ENCODE measurements at places on chromosomes 1 and 21.

DNA sequence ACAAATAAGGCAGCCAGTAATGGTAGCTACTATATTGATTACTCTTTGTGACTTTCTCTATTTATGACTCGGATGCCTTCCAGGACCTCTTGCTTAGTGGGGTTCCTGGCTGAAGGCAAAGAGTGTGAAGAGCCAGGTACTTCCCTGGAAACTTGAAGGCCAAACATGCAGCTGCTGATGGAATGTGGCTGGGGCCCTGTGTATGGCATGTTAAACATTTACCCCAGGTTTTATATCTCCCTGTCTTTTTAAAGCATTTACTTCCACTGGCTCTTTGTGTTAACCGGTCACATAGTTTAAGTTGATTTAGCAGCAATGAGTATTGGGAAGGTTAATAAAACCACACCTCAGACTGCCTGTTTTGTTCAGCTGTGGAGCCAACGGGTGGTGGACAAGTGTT, 45.7 kb upstream of the PAXBP1 start:
- DNase-seq, result no peak

DNA sequence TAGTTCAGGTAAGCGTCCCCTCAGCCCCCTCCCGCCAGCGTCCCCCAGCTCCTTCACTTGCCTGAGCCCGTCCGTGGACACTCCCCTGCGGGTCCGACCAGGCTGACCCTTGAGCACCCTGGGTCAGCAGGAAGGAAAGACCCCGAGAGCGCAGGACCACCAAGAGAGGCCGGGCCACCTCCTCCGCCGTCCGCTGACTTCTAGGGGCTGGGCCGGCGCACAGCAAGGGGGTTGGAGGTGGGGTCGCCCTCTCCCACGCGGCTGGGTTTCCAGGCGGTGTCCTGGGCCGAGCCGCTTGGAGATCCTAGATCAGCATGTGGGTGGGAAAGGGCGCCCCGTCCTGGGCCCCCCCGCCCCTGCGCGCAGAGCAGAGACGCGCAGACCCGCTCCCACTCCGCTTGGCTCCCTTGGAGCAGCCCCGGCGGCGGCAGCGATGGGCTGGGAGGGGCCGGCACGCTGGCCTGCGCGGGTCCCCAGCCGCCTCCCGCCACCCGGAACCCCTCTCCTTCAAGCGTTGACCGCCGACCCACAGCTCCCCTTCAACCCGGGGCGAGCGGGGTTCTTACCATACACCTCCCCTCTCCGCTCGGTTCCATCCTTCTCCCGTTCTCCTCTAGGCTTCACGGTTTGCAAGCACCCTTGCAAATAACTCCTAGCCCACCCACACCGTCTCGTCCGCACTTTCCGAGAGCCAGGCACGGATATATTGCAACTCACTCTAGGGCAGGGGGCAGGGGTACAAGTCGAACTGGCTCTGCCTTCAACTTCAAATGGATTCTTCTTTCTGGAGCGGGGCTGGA, 7.5 kb downstream of the KNCN start:
- DNase-seq, result no peak

GRCh38 chr1:91014475-91014874, 7.4 kb downstream of the ZNF644 start:
- DNase-seq, result no peak

DNA sequence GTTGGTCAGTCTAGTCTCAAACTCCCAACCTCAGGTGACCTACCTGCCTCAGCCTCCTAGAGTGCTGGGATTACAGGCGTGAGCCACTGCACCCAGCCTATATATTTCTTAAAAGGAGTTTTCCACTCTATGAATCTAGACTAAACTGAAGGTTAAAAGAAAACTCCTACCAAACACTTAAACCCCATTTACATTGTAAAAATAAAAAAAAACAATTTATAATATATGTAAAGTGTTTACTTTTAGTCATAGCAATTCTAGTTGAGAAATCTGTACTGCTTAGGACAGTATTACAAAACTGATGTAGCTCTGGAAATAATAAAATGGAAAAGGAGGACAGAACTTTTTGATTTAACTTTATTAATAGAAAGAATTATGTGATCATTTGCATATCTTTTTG, 9.5 kb downstream of the ASB17 start:
- DNase-seq, result no peak

- no peak for DNase-seq
These were observed 37.8 kb upstream of the COL11A1 start for GRCh38 chr1:103146166-103146565.

- no peak for DNase-seq
These were observed 10.0 kb upstream of the AGPAT3 start for GRCh38 chr21:43854773-43855633.

- no peak for DNase-seq
These were observed 3.0 kb downstream of the OLFML3 start for GRCh38 chr1:113981962-113982931.

DNA sequence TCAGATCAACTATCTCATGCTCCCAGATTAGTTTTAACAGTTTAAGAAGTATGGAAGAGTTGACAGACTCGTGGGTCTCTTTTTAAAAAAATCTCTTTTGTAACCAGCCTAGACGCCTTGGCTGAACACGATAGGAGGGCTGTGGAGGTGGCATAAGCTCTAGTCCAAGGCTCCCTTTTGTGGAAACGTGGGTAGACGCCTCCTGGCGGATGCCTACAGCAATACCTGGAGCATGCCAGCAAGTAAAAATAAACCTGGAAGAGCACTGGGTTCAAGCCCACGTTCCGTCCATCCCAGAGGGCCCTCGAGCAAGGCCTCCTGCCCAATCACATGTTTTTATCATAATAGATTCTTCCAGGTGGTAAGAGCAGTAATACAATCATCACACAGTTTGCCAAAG, 87.9 kb downstream of the RGS7 start:
- DNase-seq, result no peak

DNA sequence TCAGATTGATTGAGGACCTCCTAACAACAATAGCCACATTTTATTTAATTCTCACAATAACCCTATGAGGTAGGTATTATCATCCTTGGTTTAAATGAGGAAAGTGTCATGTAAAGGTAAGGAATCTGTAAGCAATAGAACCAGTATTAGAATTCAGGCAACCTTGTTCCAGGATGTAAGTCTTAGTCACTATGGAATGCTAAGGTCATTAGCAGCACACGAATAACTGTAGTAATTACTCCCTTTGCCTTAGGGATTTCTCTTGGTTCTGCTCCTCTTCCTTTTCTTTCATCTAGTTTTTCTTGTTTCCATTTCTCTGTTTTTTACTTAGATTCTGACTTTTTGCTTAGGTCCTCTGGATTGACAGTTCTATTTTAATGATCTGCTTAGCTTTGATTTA, 23.1 kb upstream of the ATP6V1G3 start:
- DNase-seq, result no peak

DNA sequence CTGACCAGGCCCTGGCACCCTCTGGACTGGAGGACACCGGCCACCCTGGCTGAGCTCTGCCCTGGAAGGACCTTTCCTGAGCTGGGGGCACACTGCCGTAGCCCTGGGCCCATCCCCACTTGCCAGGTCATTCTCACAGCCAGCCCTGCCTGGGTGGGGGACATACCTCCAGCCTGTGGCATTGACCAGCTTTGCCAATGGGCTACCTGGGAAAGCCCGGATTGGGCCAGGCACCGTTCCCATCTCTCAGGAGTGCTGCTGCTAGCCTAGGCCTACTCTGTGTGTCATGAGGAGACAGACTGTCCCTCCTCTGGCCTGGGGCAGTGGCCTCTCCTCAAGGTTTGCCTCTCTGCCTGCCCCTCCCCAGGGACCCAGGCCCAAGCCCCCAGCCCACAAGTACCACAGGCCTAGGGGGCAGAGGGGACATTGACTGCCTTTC, 40.0 kb downstream of the COQ8A start:
- no peak for DNase-seq

DNA sequence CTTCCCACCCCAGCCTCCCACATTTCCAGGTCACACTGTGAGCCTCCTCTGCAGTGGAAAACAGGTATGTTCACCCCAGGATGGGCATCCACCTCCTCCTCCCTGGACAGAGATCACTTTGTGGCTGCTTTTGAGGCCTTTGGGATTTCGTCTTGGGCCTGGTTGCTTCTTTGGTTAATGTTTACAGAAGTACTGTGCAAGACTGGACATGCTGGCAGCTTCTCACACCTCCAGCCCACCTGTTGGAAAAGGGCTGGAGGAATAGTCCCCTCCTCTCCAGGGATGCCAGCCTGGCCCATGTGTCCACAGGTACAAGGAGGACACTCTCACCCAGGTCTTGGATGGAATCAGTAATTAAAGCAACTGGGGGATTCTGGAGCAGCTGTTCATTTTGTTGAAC, 56.1 kb downstream of the KAZN start:
- DNase-seq, result no peak

DNA sequence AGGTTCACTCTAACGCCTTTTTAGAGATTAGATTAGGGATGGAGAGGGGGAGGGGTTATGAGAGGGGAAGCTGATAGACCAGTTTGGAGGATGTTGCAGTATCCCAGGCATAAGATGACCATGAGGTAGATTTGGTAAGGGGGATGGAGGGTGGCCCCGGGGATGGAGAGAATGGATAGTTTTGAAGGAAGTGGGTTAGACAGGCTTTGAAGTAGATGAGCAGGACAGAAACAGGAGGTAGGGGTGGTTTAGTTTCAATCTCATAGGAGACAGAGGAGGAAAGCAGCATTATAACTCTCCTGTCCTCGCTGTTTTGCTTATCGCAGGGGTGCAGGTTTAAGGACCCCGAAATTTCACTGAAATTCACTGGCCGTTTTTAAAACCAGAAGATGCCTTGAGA, 11.8 kb downstream of the UBIAD1 start:
- DNase-seq, result no peak

GRCh38 chr1:26938004-26938658, 16.6 kb downstream of the NUDC start:
- no peak for DNase-seq

- no peak for DNase-seq
These were observed 196.9 kb upstream of the TMEM51 start for GRCh38 chr1:14956579-14957195.

DNA sequence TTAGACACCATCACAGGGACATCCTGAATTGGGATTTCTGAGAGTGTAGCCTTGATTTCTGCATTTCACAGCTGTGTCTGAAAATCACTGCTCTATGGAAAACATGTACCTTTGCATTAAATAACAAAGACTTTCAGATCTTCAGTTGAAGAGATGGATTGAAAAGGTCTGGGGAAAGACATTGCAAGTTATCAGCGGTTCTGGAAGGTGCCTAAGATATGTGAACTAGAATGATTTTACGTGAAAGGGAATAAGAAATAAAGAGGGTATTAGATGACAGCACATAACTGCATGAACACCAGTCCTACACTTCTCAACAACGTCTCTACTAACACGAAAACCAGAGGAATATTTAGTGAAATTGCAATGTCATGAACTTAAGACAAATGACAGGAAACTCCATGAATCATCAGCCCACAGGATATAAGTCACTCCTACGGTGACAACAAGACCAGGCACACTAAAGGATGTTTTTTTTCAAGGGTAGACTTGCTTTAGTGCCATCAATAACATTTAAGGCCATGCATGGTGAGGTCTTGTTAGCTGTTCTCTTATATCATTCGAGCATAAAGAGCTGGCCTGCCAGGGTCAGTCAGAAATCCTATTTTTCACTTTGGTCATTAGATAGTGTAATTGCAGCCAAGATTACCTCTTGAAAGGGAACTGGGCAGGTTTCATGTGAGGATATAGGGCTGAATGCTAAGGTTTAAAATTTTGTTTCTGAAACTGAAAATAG, 283.1 kb downstream of the GRIK1 start:
- no peak for DNase-seq

GRCh38 chr21:14972678-14973077, 92.1 kb downstream of the NRIP1 start:
- no peak for DNase-seq

- DNase-seq, result no peak
These were observed 35.0 kb downstream of the OVGP1 start for GRCh38 chr1:111392460-111392945.

Data from stimulated activated CD4-positive, alpha-beta T cell treated with anti-CD3 and anti-CD28 coated beads, Interleukin-1b, Interleukin-23, amount 100 ng/mL, for 1 hour (primary cell).